ENCODE measurements at places on chromosomes 13 and 19.
A peak's percentile ranks its signal among the peaks of the same experiment; 100 is the strongest.

DNA sequence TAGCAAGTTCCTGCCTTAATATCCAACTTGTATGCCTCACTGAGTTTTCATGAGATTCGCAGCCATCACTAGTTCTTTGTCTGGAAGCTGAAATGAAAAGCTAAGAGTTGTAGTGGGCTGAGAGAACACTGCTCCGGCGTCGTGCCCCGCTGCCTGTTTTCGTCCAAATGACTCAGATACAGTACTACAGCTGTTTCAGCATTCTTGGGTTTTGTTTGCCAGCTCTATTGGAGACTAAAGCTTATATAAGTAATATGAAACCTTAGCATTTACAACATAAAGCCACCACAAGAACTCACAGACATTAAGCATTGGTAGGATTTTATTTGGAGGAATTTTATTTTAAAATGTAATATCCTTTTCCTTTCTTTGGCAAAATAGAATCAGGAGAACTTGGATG is 299.7 kb downstream of the DLEU7 start:
- peak; percentile 92 for DNase-seq

DNA sequence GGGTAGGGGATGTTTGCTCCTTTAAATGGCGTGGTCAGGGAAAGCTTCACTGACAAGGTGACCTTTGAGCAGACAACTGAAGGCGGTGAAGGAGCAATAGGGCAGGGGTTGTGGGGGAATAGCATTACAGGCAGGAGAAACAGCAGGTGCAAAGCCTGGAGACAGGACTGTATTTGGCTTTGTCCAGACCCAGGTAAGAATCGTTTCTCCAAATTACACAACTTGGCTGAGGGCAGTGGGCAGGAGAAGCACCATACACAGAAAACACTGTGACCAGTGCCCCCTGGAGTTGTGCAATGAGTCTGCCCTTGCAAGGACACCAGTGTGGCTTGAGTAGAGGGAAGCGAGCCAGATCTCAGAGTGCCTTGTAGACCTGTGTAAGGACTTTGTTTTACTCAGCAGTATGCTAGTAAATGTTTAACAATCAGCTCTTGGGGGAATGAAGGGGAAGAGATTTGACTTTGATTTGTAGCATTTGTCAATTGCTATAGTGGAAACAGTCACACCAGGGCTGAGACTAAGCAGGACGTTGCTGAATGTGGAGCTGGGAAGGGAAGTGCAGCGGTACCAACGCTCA is 360.0 kb downstream of the DCT start:
- no peak for DNase-seq

- no peak for DNase-seq
These were observed 7.6 kb downstream of the LYPD3 start for GRCh38 chr19:43457809-43458208.

GRCh38 chr13:110713642-110713952 is at the start of gene ING1:
ING1 (plus strand) TSS chr13:110713700; CDS start chr13:110714150, 450 bp downstream.
- no peak for DNase-seq

GRCh38 chr13:112767506-112768471 is 78.0 kb downstream of the ATP11A start:
- DNase-seq, result no peak

DNA sequence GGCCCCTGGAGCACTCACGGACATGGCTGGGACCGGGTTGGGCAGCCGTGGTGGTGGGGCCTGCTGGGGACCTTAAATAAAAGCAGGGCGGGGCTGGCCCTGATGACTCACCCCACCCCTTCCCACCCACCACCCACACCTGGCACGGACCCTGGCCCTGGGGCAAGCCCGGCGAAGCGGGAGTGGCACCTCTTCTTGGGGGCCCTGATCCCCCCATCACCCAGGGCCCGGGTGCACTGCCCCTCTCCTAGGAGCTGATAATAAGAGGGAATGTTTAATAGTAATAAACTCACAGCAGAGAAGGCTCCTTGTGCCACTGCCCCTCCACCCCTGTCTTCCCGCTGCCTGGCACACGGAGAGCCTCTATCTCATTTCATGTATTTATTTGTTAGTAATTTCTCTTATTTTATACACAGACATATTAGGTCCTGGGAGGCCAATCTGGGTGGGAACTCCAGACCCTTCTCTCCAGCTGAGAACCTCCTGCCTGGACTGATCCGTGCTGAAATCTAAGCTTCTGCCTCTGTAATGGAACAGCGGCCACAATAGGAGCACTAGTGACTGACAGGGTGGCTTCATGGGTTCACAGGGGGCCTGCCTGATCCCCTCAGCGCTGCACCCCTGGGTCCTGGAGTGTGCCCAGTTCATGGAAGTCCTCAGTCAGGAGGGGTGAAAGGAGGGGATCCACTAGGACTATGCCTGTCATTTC is at the start of gene LGALS7:
Gene LGALS7 (minus strand): TSS at position 49 of the 709 bp plus-strand sequence. CDS start 25 bp downstream, at position 24.
- no peak for DNase-seq

DNA sequence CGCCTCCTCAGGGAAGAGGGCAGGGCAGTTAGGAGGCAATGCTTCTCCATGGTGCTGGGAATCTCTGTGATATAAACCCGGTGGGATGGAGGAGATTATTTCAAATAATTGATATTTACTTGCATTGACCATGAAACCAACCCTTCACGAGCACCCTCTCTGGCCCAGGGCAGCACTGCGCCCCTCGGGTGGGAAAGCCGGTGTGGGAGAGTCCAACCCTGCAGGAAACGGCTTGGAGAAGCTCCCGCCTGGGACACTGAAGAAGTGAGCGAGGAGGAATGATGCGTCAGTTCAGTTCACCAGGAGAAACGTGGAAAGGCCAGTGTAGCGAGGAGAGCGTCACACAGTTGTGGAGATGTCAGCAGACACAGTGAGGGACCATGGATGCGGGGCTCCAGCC is 99.9 kb downstream of the COL4A2 start:
- no peak for DNase-seq

GRCh38 chr13:113763961-113764792 is 5.2 kb downstream of the TMEM255B start:
- no peak for DNase-seq

DNA sequence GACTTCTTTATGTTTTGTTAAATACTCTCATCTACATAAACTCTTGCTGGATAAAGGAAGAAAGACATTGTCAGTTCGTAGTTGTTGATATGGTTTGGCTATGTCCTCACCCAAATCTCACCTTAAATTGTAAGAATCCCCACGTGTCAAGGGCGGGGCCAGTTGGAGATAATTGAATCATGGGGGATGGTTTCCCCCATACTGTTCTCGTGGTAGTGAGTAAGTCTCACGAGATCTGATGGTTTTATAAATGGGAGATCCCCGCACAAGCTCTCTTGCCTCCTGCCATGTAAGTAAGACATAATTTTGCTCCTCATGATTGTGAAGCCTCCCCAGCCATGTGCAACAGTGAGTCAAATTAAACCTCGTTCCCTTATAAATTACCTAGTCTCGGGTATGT is 3.6 kb downstream of the ADGRE1 start:
- DNase-seq, result no peak

- no peak for DNase-seq
These were observed 147.9 kb downstream of the PAN3 start for GRCh38 chr13:28286263-28286662.

DNA sequence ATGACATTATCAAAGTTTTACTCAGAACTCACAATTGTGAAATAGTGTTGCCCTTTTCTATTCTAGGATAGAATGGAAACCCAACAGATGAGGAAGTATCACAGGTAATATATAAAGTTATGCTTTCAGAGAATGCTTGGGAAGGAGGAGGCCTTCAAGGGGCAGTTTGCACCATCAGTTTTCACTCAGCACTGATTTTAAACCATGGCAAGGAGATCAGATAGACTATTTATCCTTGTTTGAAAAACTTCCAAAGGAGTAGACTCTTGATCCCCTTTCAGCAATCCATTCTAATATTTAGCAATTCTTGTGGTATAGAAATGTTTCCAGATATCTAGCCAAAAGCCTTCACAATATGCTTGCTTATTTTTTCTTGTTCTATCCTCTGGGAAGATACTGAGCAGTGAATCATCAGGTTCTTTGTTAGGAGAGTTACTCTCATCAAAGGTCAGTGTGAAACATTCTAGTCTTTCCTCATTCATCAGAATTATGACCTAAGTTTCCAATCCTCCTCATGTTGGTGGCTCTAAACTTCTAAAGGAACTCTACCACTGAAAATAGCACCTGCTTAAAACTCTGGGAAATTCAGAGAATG is 3.8 kb downstream of the GPC6 start:
- DNase-seq, result peak; percentile 90

DNA sequence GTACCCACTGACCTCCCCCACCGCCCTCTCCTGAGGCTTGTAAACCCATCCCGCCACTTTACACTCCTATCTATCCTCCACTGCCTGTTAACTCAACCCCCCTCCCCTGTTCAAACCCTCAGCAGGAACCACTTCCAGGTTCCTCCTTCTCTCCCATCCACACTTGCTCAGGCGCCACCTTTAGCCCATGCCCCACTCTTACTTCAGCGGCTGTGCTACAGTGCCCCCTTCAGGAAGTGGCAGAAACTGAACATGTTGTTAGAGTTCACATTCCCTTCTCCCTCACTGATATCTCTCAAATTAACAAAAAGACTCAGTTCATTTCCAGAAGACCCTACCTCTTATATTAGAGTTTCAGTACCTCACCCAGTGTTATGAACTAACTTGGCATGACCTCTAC is 49.4 kb downstream of the ZNF91 start:
- DNase-seq, result no peak
